ENCODE measurements at places on chromosomes 3 and 15. TPM values are rescaled to one million over a fixed set of nuclear protein-coding genes. Genes with fewer than 3 reads are reported as not detected.

The SI gene
- total RNA-seq, result not detected

The ANKUB1 gene
- not detected for total RNA-seq

The LRRIQ4 gene
- total RNA-seq, result 0.35 TPM

The MESP1 gene
- 5.1 TPM for total RNA-seq

The STRC gene
- total RNA-seq, result 0.70 TPM

The CCDC33 gene
- not detected for total RNA-seq
